Peyer's patch (tissue), 4 donors: ENCODE measurements at places on chromosomes 3 and 15.

DNA sequence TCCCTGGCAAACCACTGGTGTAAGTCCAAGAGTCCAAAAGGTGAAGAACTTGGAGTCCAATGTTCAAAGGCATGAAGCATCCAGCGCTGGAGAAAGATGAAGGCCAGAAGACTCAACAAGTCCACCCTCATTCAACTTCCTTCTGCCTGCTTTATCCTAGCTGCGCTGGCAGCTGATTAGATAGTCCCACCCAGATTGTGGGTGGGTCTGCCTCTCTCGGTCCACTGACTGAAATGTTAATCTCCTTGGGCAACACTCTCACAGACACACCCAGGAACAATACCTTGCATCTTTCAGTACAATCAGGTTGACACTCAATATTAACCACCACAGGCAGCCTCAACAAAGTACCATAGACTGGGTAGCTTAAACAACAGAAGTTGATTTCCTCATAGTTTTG lies 245.9 kb upstream of the IGF1R start:
- DNase-seq = no peak
- no peaks in the 10 kb centered on the region for H3K27me3 ChIP-seq
- H3K36me3 ChIP-seq = no peaks in the 10 kb centered on the region
- no peak overlapping the region for H3K27ac ChIP-seq
- no peak overlapping the region for H3K4me3 ChIP-seq

GRCh38 chr3:134004841-134005240 lies 24.9 kb downstream of the SLCO2A1 start:
- H3K4me1 ChIP-seq = no peaks in the 10 kb centered on the region
- no peak for DNase-seq
- no peak overlapping the region for H3K27ac ChIP-seq
- H3K27me3 ChIP-seq = no peaks in the 10 kb centered on the region

- DNase-seq = peak; percentile 50
- peaks cover 6% of the 10 kb centered on the region for H3K4me1 ChIP-seq
- no peaks in the 10 kb centered on the region for H3K36me3 ChIP-seq
- H3K27me3 ChIP-seq = no peaks in the 10 kb centered on the region
- H3K27ac ChIP-seq = peak within 1 kb of the TSS; percentile 55
Observed at GRCh38 chr3:119559441-119559963, at the start of gene CD80. CD80 (minus strand) TSS chr3:119559614; CDS start chr3:119557728, 1,886 bp downstream.

- no peak overlapping the region for H3K4me3 ChIP-seq
- no peaks in the 10 kb centered on the region for H3K4me1 ChIP-seq
- H3K27ac ChIP-seq = no peak overlapping the region
- DNase-seq = no peak
- H3K36me3 ChIP-seq = no peaks in the 10 kb centered on the region
- H3K27me3 ChIP-seq = no peaks in the 10 kb centered on the region
Observed at GRCh38 chr3:124504332-124505059, 225.8 kb upstream of the UMPS start.

DNA sequence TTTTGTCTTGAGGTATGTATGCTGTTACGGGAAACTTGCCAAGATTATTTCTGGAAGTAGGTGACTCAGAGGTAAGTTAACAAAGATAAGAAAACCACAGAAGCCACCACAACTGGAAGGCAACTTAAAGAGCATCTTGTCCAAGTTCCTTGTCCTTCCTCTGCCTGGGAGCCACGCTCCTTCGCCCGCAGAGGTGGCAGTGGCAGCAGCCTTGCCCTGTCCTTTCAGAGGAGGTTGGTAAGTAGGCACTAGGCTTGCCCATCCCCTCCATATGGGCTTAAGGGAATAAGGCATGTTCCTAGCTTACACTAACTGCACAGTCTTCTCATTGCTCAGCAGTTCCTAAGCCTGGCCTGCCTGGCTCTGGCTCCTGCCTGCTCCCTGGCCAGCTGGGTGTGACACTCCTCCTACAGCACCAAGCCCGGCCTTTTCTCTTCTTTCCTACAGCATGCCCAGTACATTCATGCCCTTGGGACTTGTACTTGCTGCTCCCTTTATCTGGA lies 48.0 kb upstream of the RAB6B start:
- peaks cover 21% of the 10 kb centered on the region for H3K4me1 ChIP-seq
- no peak overlapping the region for H3K4me3 ChIP-seq
- peak overlapping the region; percentile 64 for H3K27ac ChIP-seq
- H3K36me3 ChIP-seq = no peaks in the 10 kb centered on the region
- DNase-seq = peak; percentile 51

- no peak overlapping the region for H3K27ac ChIP-seq
- peak; percentile 4 for DNase-seq
- H3K4me3 ChIP-seq = no peak overlapping the region
- H3K4me1 ChIP-seq = peaks cover 4% of the 10 kb centered on the region
- no peaks in the 10 kb centered on the region for H3K36me3 ChIP-seq
Observed at GRCh38 chr15:68224108-68224507, 5.4 kb downstream of the CLN6 start.

GRCh38 chr15:47787875-47788274 lies 70.6 kb downstream of the SEMA6D start:
- no peak overlapping the region for H3K27ac ChIP-seq
- no peaks in the 10 kb centered on the region for H3K36me3 ChIP-seq
- H3K27me3 ChIP-seq = no peaks in the 10 kb centered on the region
- no peaks in the 10 kb centered on the region for H3K4me1 ChIP-seq

DNA sequence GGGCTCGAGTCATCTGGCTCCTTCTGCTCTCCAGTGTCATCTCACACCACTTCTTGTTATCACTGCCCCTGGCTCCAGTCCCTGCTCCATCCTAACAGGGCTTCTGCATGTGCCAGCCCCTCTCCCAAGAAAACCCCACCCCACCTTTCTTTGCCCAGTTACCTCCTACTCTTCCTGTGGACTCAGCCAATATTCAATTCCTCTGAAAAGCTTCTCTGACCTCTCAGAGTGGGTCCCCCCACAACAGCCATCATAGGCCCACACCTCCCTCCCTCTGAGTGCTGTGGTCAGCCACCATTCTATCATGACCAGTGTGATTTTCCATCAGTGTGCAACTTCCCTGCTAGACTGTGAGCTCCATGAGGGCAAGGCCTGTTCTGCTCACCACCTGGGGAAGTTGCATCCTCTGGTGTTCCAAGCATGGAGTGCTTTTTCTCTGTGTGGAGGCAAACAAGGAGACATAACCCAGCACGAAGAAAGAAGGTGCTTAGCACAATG lies 71.6 kb downstream of the ADCY5 start:
- no peak overlapping the region for H3K27ac ChIP-seq
- no peak for DNase-seq
- H3K36me3 ChIP-seq = no peaks in the 10 kb centered on the region
- no peaks in the 10 kb centered on the region for H3K4me1 ChIP-seq

GRCh38 chr3:188695241-188695640 lies 476.5 kb upstream of the TPRG1 start:
- no peaks in the 10 kb centered on the region for H3K36me3 ChIP-seq
- H3K4me3 ChIP-seq = no peak overlapping the region
- no peaks in the 10 kb centered on the region for H3K27me3 ChIP-seq
- H3K27ac ChIP-seq = no peak overlapping the region
- no peak for DNase-seq

DNA sequence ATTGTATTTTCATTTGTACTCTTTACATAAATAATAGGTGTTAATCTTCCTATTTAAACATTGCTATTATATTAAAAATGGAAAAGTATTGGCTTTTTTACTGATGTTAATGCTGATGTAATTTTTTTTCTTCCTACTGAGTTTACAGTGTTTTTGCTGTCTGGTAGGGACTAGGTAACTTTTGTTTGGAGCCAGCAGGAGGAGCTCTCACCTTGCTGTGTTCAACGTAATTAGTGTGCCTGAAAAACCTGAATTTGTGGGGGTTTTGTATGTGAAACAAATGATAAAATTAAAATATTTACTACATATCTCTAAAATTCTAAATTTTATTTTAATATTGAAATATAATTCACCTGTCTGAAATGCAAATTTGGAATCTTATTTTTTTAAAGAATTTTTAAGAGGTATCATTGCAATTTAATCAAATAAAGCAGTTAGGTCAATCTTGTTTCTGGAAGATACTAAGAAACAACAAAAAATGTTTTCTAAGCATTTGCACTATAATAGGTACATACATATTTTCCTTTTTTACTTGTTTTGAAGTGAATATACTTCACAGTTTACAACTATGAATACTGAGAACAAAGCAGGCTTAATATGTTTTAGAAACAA lies 48.8 kb downstream of the EPHA6 start:
- H3K36me3 ChIP-seq = no peaks in the 10 kb centered on the region
- no peaks in the 10 kb centered on the region for H3K27me3 ChIP-seq

DNA sequence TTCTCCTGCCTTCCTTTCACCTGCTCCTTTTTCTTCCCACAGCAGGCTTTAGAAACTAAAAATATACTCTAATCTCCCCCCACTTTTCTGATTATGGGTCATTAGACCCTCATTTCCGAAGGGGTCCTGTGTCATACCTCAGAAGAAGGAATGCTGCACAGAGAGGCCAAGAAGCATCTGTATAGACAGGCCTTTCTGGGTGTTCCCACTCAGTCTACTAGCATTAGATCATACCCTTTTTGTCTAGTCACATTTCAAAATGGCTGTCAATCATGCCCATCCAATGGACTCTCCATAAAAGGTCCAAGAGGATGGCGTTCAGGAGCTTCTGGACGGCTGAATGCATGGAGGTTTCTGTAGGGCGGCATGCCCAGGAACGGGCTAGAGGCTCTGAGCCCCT lies 192.2 kb downstream of the SUCLG2 start:
- no peak for DNase-seq
- H3K27me3 ChIP-seq = no peaks in the 10 kb centered on the region
- no peaks in the 10 kb centered on the region for H3K36me3 ChIP-seq
- H3K4me1 ChIP-seq = no peaks in the 10 kb centered on the region
- no peak overlapping the region for H3K4me3 ChIP-seq

DNA sequence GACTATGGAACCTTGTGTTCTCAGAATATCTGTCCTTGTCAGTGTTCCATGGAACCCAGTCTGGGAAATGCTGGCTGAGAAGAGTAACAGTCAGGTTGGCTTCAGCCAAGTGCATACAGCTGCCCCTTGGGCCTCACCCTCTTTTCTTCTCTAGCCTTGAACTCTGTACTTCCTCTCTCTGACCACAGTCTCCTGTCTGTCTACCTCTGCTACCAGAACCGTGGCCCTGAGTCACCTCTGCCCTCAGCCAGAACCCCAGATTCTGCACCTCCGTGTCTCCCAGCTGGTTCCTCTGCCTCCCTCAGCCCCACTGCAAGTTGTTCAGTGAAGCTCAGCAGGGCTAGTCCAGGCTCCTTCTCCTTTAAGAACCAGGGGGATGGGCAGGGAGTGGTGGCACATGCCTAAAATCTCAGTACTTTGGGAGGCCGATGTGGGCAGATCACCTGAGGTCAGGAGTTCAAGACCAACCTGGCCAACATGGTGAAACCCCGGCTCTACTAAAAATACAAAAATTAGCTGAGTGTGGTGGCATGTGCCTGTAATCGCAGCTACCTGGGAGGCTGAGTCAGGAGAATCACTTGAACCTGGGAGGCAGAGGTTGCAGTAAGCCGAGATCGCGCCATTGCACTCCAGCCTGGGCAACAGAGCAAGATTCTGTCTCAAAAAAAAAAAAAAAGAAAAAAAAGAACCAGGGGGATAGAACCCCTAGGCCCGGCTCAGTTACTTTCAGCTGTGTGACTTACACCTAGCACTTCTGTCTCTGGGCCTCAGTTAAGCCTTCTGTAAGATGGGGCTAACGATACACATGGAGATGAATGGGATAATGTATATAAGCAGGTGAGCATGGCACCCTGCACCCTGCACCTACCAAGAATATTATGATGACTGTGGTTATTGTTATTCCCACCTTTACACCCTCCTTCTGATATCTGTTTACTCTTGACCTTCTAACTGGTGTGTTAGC lies 24.3 kb upstream of the TATDN2 start:
- DNase-seq = peak; percentile 91
- no peak overlapping the region for H3K4me3 ChIP-seq
- no peaks in the 10 kb centered on the region for H3K27me3 ChIP-seq
- peaks cover 40% of the 10 kb centered on the region for H3K4me1 ChIP-seq

DNA sequence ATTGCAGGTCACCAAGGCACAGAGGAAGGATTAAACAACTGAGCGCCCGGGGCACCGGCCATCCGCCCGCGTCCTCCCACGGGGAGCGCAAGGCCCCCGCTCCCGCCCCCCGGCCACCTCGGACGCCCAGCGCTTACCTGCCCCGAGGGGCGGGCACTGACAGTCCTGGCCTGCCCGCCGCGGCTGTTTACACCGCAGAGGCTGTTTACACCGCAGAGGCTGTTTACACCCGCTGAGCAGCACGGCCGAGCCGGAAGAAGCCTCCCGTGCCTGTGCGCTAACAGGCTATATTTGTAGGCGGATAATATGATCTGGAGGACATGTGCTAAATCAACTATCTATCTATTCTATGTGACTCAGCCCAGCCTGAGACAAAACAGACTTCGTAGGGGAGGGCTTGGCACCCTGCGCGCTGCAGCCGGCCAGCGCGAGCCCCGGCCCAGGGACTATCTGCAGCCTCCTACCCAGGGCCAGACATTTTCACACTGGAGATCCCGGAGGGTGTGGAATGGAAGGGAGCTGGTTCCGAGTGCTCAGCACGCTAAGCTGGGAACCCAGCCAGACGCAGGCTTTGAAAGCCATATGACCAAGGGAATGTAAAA lies at the start of gene LRRC2:
Gene LRRC2, minus strand, starts transcription at position 263 of the 602 bp plus-strand sequence. CDS start 14,711 bp downstream, outside the sequence.
- no peaks in the 10 kb centered on the region for H3K27me3 ChIP-seq
- H3K36me3 ChIP-seq = no peaks in the 10 kb centered on the region
- no peak for DNase-seq

DNA sequence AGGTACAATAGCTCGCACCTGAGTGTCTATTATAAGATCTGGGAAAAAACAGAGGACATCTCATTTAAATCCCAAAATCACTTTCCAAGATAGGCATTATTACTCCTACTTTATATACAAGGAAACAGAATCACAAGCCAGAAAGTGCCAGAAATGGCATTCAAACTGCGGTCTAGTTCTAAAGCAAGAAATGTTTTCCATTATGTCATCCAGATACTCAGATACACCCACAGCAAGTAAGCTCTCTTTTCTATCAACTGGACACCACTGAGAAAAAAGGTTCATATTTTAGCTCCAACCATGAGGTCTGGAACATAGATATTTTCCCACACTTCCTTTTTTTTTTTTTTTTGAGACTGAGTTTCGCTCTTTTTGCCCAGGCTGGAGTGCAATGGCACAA lies 8.1 kb downstream of the SLC33A1 start:
- no peak overlapping the region for H3K4me3 ChIP-seq
- DNase-seq = no peak
- H3K36me3 ChIP-seq = no peaks in the 10 kb centered on the region
- peaks cover 16% of the 10 kb centered on the region for H3K4me1 ChIP-seq

DNA sequence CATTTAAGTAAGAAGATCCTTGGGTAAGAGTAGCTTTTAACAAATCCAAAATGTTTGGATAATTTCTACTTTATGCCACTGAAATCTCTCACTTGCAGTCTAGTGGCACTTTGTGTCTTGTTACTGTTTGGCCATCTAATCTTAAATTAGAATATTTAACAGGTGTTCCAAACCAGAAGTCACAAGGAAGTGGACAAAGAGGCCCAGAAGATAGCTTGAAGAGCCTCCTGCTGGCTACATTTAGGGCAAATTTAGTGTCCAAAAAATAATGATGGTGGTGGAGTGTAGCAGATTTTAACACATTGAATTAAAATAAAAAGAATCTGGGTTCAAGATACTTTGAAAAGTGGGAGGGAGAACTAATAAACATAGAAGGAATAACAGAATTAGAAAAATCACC lies 172.2 kb downstream of the GHSR start:
- no peaks in the 10 kb centered on the region for H3K27me3 ChIP-seq
- no peak overlapping the region for H3K27ac ChIP-seq
- no peaks in the 10 kb centered on the region for H3K4me1 ChIP-seq
- H3K4me3 ChIP-seq = no peak overlapping the region
